ENCODE measurements at places on chromosomes 12 and 14.

DNA sequence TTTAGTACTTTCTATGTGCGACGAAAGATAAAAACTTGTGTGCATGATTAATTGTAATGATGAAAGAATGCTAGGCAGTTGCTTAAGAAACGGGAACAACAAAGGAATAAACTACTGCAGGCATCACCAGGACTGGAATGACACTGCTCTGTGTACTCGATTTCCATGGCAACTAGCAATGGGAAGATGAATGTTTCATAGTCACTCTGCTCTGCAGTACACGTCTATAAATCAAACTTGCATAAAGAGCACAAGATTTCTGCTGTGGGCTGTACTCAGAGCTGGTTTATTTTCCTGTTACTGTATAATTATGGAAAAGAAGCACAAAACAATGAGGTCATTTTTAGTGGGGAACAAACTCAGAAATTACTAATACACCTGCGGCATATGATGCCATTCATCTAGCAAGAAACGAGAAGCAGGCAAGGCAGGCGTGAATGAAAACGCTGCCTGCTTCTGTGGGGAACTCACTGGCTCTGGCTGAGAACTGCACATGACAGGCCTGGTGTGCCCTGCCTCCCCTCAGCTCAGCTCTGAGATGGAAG lies 41.8 kb downstream of the EFCAB11 start:
- DNase-seq: no peak

DNA sequence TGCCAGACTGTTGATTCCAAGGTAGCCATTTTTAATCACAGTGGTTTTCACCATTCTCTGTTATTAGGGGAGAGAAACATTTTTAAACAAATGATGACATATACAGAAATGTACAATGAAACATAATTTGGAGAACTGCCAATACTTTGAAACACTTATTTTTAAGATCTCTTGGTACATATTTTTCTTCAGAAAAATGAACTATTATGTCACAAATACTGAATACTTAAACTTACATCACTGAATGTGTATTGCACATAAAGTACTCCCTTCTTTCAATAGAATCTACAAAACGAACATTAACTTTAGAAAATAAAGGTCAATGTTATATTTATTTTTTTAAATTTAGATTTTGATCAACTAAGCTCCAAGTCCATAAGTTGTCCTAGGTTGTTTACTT lies 71.7 kb upstream of the CPNE8 start:
- DNase-seq: no peak

GRCh38 chr12:19002216-19002615 lies 127.3 kb upstream of the PLEKHA5 start:
- DNase-seq: no peak

DNA sequence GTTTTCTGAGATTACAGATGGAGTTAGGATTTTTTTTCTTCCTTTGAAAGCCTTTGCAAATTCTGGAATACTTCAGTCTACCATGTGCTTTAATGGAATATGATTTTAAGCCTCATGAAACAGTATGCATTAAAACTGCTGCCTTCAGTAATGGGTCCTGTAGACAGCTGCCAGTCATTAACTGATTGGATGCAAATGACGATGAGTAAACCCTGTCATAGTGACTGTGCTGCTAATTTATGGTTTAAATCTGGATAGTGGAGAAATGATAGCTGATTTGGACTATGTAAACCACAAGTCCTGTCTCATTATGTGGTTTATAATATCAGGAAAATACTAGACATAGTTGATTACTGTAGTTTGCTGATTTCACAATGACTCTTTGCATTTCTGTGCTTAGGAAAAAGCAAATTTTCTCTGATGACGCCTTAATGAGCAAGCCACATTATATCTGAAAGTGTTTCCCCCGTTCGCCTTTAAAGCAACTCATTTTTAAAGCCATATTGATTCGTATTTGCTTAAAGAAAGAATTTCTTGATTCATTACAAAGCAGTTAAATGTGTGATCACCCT lies 217.6 kb downstream of the TMTC2 start:
- no peak for DNase-seq

GRCh38 chr12:24418157-24418556 lies 468.7 kb upstream of the SOX5 start:
- DNase-seq: no peak

GRCh38 chr12:12481631-12482030 lies 81.0 kb downstream of the DUSP16 start:
- DNase-seq: no peak

DNA sequence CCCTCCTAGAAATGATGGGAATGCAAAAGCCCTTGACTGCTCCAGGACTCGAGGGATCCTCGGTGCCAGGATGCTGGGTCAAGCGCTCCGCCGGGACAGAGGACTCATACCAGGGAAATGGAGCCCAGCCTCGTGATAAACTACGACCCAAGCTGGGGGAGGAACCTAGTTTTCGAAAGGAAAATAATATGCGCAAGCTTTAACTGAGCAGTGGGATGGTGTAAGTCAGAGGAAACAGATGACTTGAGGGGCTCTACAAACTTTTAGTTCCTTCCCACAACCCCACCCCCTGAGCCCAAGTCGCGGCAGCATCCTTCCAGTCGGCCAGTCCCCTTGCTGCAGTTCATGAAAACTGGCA lies 654 bp upstream of the SUPT16H start:
- DNase-seq: no peak

DNA sequence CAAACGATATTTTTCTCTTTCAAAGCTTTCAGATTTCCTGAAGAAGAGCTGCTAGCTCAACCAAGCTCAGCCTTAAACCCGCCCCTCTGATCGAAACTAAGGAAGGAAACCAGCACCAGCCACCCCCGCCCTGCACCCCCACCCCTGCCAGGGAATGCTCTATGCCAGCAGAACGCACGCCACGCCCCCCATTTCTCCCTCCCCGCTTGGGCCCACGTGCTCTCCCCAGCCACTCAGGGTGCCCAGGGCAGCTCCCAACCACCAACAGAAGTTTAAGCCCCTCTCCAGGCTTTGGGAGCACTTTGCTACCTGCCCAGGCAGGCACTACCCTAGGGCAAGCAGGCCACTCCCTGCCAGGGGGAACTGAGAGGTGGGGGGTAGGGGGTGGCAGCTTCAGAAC lies 18.8 kb upstream of the KRT78 start:
- peak; percentile 65 for DNase-seq

DNA sequence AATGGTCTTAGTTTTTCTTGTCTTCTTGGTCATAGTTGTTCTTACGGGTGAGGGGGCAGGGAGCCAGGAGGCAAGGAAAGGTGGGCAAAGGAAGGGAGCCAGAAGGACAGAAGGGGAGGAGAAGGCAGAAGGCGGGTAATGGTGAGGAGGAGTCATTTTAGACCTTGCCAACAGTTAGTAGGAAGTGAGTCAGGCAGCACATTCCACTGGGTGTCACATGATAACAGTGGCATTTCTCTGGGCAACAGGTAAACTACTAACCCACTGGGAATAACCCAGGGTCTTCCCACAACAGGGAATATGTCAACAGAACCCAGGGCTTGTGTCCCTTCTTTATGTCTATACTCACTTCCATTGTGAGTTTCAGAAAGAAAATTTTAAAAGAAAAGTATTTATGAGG lies 127.6 kb downstream of the SLC8A3 start:
- no peak for DNase-seq

GRCh38 chr12:90938451-90938850 lies 16.5 kb downstream of the CCER1 start:
- no peak for DNase-seq

DNA sequence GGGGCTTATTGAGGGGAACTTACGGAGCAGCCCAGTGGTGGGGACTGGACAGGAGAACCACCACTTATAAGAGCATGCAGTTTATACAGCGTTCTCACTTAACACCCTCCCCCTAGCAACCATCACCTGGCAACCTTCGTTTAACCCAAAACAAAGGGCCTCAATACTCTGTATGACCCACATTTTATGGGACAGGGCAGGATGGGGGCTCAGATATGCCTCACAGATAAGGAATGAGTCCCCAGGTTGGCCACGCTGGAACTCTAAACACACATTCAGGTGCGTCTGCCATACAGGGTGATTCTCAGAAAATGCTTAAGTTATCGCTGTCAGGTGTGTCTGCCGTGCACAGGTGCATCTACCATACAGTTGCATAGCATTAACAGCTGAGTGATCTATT lies 99.2 kb downstream of the GCH1 start:
- no peak for DNase-seq

DNA sequence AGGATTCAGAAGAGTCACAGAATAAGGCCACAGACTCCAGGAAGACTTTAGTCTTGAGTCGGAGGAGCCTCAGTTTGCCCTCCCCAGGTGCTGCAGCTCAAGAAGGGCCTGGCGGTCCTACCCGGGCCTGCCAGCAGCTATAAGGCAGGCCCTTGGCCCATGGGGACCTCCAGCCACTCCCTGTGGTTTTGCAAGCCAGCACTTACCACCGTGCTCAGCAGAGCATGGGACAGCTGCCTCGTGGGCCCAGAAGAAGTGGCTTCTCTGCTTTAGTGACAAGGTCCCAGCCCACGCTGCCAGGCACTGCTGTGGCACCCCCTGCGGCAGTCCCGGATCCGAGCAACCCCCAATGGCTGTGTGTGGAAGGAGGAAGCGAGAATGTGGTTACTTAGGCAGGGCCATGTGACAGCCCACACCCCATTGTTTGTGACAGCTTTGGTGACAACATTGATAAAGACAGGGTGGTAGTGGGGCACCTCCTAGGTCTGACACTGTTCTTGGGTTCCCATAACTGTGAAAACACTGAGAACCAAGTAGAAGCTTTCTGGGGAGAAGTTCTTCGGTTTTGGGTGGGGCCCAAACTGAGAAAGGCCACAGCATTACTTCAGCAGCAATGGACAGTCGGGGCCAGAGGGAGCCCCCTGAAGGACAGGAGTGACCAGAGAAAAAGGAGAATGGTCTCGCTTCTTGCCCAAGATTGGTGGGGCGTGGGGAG lies at the start of gene SELPLG:
TSS of gene SELPLG (minus strand) at position 361 of the 715 bp plus-strand sequence. CDS start 9,587 bp downstream, outside the sequence.
- peak; percentile 72 for DNase-seq

DNA sequence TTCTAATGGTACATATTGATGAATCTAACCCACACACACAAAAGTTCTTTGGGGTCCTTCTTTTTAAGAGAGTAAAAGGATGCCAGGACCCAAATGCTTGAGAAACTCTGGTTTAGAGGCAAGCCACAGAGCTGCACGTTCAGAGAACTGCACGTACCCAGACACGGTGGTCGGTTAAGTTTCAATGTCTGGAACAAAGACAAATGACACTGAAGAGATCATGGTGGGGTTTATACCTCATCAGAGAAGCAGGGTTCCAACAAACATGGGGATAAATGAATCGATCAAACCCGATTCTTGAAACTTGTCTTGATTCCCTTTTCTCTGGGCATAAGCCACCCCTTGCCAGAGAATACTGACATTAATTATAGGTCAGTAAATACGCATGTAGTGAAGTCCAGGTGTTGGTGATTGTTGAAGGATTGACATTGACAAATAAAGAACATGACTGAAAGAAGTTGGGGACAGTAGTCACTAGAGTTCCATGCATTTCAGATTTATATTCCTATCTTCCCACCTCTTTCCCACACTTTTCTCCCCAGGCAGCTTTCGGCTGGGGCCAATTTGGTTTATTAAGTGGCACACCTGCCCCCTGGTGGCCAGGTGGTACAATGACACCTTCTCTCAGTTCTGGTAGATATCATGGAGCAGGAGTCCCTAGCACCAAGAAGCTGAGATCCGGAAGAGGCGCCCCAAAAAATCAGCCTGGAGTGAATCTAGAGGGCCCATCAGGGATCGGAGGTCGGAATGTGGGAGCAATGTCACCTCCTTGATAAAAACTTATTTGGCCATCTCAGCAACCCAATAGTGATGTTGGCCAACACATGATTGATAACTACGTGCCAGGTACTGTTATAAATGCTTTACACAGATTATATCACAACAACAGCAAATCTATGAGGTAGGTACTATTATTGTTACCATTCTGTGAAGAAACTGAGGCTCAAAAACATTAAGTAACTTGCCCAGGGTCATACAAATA lies 17.8 kb upstream of the HDAC7 start:
- DNase-seq: peak; percentile 80

GRCh38 chr14:68653108-68653507 lies 139.8 kb downstream of the ZFP36L1 start:
- DNase-seq: no peak

DNA sequence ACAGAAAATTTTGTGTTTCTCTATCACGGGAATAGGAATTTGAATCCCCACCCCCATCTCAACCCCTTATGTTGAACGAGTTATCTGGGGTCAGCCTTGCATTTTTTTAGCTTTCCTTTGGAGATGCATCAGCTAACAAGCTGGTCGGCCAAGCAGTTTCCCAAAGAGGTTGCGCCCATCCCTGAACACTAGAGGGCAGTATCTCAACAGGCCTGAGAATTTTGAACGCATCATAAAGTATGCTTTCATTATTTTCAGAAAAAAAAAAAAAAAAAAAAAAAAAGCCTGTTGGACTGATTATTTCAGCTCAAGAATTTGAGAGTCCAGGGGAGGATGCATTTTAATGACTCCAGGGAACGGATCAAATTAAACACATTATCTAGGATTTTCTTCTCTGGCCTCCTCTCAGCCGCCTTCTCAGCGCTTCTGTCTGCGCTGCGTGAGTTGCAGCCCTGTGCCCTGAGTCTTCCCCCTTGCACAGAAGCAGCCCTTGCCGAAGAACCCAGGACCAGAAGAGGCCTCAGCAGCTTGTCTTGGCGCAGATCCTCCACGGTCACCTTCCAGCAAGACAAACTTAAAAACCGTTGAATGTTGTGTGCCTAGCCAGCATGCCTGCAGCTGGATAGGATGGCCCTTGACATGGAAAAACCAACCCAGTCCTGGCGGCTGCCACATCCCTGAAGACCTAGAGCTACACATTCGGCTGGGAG lies 76.6 kb upstream of the GZMB start:
- peak; percentile 10 for DNase-seq

DNA sequence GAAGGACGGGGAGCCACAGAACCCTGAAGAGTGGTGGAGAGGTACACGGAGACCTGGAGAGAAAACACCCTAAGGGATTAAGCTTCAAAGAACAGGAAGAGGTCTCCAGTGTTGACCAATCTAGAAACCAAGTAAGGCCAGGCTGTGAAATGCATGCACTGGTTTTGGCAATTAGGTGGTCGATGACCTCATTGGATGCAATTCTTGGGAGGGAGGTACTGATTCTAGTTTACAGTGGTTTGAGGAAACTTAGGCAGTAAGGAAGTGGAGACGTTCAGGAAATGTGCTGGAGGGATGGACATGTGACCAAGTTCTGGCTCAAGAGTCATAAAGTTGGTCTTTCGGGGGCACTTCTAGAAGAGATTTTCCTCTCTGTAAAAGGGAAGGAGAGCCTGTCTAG lies 91.3 kb upstream of the CEP83 start:
- no peak for DNase-seq
